SK-MEL-5 (cell line): ENCODE measurements at places on chromosomes 5 and 9. TPM values are rescaled to one million over a fixed set of nuclear protein-coding genes. Genes with fewer than 3 reads are reported as not detected.
A peak's percentile ranks its signal among the peaks of the same experiment; 100 is the strongest.

DNA sequence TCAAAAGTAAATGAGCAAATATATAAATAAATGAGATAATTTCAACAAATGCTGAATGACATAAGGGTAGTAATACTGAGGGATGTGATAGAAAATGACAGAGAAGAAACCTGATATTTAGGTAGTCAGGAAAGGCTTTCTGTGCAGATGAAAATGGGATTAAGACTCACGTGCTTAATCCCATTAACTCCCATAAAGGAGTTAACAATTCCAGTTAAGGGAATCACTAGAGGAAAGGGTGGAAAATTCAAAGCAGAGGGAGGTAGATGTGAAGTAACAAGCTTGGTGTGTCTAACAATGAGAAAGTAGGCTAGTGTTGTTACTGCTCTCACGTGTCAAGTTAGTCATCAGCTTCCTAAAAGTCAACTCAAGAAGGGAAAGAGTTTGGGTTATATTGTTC, 90.5 kb upstream of the TRIM32 start:
- DNase-seq = no peak

- peak; percentile 76 for DNase-seq
These were observed 15.0 kb downstream of the LHX6 start for GRCh38 chr9:122213589-122214413.

ENTPD8 gene
- not detected in 2 replicates for total RNA-seq

- no peak for DNase-seq
These were observed 152.8 kb upstream of the DAP start for GRCh38 chr5:10913841-10914240.

DNA sequence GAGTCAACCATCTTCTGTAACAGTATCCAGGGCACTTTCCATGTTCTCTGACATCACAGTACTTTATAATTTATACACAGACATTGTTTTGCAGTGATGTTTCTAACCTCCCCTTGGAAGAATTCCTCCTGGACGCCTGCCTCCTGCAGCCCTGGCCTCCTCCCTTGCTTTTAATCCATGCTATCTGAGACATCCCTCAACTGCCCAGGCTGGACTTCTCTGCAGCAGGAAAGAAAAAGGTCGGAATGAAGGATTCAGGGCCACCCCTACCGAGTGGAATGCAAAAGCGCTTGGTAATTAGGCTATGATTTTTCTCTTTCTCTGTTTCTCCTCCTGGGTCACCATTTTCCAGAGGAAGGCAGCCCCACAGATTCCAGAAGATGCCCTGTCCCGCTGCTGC, 47.0 kb upstream of the SHC3 start:
- DNase-seq = no peak

FBLL1 gene
- 0.80 and 0.95 TPM in 2 replicates for total RNA-seq

- DNase-seq = peak; percentile 30
These were observed 606.8 kb downstream of the RAB3C start for GRCh38 chr5:59189472-59190244.

DNA sequence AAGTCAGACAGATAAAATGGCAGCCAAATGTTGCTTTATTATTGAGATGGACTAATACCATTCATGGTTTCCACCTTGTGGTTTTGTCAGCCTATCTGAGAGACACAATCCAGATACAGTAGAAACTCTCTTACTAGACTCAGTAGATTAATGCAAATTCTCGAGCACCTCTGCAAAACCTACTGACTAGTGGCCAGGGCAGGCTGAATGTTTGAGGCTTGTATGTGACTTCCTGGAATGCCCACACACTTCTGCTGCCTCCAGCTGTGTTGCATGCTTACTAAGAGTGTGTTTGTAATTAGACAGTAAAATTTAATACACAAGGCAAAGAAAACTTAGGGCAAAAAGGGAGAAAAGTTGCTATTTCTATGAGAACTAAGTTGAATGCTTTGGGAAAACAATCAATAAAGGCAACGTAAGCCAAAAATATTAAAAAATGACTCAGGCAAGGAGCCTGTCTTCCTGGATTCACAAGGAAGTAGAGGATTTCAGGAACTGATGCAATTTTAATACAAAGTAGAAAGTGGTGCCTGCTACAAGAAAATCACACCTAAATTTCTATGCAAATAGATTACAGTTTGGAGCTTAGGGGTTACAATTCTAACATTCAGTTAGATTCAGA, 30.2 kb upstream of the CCNG1 start:
- peak; percentile 4 for DNase-seq

GRK6 gene
- 18.9 and 19.4 TPM in 2 replicates for total RNA-seq

GRCh38 chr9:94921092-94921471, 194.6 kb downstream of the AOPEP start:
- no peak for DNase-seq

SPAAR gene
- not detected in 2 replicates for total RNA-seq

GRCh38 chr5:154741415-154741814, 13.8 kb upstream of the LARP1 start:
- no peak for DNase-seq

DNA sequence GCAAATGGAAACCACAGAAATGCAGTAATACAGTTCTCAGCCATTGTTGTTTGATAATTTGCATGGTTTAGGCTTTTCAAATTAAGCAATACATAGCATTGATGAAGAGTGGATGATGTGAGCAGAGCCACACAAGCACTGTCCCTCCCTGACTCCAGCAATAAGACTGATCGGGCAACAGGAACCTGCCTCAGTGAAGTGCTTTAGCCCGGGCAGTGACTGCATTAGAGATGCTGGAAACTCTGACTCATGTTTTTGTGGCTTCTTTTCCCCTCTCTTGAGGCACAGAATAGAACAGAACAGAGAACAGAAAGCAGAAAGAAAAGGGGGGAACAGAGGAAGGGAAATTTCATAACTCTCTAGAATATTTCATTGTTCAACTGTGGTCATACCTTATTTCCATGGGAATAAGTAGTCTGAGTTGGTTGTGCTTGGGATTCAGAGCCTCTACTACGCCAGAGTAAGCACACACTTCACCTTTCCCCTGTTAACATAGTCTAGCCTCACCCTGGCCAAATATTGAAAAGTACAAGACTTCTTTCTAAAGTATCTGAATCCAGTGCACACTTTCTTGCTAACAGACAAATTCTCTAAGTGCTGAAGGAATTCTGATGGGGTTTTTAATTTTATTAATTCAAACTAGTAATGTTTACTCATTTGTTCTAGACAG, 164.8 kb upstream of the VCAN start:
- DNase-seq = peak; percentile 22

GRCh38 chr5:13248253-13248652, 696.2 kb downstream of the DNAH5 start:
- DNase-seq = no peak

DDX46 gene
- total RNA-seq = 19.6 and 20.0 TPM in 2 replicates

DNA sequence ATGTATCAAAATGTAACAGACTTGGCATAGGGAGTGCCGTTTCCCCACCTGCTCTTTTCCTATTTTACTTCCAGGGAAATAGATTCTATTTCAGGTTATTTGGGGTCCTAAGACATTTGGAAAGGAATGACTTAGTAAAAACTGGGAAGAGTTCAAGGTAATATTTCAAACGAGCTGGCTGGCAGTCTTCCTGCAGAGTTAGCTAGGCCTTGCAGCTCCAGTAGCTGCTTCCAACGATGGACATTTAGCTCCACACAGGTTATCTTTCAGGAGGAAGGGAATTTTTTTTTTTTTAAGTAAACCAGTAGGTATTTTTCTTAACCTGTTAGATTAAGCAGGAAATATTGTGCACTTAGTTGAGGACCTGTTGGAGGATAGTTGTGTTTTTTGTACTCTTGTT, 45.2 kb downstream of the TLE4 start:
- DNase-seq = no peak

GRCh38 chr9:31259824-31260223, 1124.6 kb upstream of the ACO1 start:
- no peak for DNase-seq

DNA sequence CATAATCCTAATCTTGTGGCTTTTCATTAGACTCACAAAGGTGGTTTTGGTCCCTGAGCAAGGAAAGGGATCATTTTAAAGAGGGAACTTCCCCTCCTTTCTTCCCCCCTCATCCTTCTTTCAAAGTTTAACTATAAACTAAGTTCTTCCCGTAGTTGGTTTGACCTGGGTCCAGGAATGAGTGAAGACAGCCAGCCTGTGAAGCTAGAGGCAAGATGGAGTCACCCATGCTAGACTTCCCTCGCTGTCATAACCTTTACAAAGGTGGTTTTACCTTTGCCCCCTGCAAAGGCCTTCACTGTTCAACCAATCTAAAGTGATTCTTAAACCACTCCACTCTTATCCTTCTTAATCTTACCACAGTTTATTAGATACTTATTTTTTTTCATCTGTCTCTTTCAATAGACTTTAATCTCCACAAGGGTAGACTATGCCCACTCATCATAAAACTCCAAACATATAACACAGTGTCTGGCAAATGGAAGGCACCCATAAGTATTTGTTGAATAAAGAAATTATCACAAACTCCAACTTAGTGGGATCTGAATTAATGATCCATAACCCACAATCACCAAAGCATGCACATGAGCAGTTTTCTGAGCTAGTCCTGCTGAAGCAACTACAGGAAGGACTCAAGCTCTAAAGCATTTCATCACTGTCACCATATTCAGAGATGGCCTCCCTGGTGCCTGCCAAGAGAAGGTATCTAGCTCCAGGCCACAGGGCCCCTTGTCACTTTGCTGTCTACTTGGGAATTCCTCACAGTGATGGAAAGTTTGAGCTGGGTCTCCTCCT, 369.0 kb downstream of the SPOCK1 start:
- DNase-seq = no peak

TRIP13 gene
- 43.7 and 47.0 TPM in 2 replicates for total RNA-seq

GRCh38 chr5:18881615-18882014, 1106.4 kb downstream of the CDH18 start:
- DNase-seq = no peak

DNA sequence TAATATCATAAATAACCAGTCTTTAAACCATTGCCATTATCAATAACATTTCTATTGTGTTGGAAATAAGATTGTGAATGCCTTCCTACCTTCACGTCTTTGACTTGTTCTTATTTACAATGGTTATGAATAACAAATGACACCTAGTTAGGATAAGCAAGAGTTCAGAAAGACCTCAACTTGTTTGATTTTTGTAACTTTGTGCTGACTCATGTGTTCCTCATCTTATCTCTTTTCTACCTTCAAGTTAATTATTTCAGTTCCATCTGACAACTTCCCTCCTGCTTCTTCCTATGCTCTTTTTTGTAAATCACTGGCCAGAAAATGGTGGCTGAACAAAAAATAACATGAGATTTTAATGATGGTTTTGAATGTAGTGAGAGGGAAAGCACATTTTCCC, 538.5 kb upstream of the TUSC1 start:
- DNase-seq = no peak

DNA sequence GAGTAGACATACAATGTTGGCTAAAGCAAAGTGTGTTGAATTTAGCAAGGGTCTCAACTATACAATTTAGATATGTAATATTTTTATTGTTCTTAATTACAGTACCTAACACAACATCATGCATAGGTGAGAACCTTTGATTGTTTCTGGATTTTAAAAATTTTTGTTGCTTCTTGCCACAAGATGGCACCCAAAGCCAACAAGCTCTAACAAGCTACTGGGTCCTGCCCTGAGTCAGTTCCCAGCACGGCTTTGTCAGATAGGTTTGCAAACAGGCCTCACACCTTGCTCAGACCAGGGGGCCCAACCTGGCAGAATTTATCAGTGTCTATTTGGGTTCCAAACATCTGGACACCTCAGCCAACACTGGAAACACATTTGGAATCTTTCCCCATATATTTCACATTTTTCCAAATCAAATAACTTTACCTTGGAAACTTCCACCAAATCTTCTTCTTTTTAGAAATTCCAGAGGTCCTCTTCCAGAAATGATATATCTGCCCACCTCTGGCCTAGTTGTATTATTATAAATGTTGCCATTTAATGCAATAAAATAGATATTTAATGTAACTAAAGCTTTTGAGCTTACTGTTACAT, 49.5 kb upstream of the EGFLAM start:
- peak; percentile 78 for DNase-seq

DNA sequence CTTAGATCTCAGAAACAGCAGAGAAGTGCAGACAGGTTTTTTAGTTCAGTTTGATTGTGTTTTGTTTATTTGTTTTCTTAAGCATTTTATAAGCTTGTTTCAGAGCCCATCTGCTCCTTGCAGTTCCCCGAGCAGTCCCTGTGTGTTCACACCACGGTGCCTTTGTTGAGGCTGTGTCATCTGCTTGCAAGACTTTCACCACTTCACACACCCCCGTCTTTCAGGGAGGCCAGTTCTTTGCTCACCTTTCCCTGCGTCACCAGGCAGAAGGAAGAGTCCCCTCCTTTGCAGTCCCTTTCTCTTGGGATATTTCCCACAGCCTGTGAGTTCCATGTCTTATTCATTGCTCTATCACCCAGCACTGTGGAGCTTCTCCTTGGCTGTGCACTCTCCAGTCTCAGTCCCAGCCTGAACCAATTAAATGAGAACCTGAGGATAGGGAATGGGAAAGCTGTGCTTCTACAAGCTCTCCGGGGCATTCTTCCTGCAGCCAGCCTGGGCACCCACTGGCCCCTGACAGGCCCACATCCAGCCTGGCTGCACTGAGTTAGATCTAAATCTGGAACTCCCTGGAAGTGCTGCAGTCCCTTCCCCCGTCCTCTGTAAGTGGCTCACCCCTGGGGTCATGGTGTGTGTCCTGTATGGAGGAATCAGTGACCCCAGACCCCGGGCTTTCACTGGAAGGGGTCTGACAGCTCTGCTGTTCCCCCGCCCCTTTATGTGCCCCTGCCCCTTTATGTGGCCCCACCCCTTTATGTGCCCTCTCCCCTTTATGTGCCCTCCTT, 5.5 kb downstream of the MVB12B start:
- DNase-seq = no peak

- DNase-seq = peak; percentile 13
These were observed 254.6 kb downstream of the ASTN2 start for GRCh38 chr9:117160254-117160653.

PRSS3 gene
- not detected in 2 replicates for total RNA-seq

- peak; percentile 16 for DNase-seq
These were observed 159.0 kb downstream of the HACD4 start for GRCh38 chr9:20872340-20872977.

DNA sequence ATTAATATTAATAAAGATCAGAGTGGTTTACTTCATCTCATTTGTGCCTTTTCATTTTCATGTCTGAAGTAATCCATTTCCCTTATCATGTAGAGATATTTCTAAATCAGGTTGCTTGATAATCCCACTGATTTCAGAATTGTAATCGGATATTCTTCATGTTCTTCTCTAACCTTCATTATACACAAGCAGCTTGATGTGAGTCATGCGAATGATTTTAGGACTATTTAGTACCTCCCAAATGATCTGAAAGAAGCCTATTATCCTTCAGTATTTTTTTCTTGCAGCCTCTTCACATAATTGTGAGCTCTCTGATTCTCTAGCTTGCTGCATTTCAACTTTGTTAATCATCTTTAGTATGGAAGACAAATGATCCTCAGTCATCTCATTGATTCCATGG, 182.0 kb downstream of the GIN1 start:
- DNase-seq = peak; percentile 68

GLRA1 gene
- total RNA-seq = not detected in 2 replicates

GRCh38 chr9:93261735-93262523, 78.0 kb downstream of the WNK2 start:
- no peak for DNase-seq

DNA sequence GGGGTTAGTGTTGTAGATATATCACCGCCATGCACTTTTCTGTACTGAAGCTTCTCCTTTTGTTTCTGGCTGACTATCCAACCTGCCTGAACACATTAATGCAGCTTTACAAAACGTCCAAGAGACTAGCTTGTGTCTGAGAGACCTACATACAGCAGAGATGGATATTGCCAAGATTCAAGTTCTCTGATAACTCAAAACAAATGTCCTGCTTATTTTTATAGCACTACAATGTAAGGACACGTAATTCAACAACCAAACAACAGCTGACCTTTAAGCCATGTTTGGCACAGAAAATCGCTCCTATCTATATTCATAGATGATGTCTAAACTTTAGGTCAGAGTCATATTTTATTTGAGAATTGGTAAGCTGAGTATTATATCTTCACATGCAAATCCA, 76.2 kb upstream of the NTRK2 start:
- DNase-seq = no peak

THBS4 gene
- 0.48 TPM in 1 of 2 replicates, not detected in the other for total RNA-seq
